Dermis microvascular lymphatic vessel endothelial cell (primary cell): ENCODE measurements at places on chromosomes 12 and 14. TPM values are rescaled to one million over a fixed set of nuclear protein-coding genes. Genes with fewer than 3 reads are reported as not detected.

The GALNT6 gene
- total RNA-seq = 13.7 and 22.1 TPM in 2 replicates

The TMEM233 gene
- total RNA-seq = 0.77 and 0.89 TPM in 2 replicates

The TBX3 gene
- 0.89 and 1.4 TPM in 2 replicates for total RNA-seq

The CEBPE gene
- not detected in 2 replicates for total RNA-seq

The POTEG gene
- not detected in 2 replicates for total RNA-seq

The PLBD1 gene
- total RNA-seq = 0.38 and 1.0 TPM in 2 replicates

The TSPAN19 gene
- total RNA-seq = 0.13 TPM in 2 replicates

The FZD10 gene
- total RNA-seq = 5.9 and 6.4 TPM in 2 replicates

The FGF6 gene
- not detected in 2 replicates for total RNA-seq

The KLHDC1 gene
- 0.90 and 1.5 TPM in 2 replicates for total RNA-seq

The SPX gene
- total RNA-seq = not detected in 2 replicates

The ACADS gene
- total RNA-seq = 27.7 and 36.2 TPM in 2 replicates

The NPFF gene
- total RNA-seq = not detected in 2 replicates
